ENCODE measurements at places on chromosomes 2 and 18.

DNA sequence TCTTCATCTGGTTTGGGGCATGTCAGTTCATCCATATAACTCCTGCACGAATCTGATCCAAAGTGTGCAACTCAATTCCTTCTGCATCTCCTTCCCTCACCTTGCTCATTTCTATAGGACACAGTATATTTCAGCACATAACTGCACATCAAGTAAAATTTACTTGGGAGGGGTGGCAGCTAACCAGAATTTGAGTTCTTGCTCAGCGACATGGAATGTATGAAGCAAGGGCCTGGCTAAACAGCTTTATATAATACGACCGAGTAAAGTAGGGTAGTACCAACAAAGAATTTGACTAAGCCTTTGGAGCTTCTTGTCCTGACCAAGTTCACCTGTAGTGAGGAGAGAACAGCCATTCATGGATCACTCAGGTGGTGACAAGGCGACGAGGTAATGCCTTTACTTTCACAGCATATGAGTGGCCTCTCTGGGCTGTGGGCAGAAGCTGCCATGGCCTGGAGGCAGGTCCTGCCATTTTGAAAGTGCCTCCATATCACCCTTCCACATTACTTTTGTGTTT lies 570.2 kb upstream of the TNP1 start:
- DNase-seq = no peak

DNA sequence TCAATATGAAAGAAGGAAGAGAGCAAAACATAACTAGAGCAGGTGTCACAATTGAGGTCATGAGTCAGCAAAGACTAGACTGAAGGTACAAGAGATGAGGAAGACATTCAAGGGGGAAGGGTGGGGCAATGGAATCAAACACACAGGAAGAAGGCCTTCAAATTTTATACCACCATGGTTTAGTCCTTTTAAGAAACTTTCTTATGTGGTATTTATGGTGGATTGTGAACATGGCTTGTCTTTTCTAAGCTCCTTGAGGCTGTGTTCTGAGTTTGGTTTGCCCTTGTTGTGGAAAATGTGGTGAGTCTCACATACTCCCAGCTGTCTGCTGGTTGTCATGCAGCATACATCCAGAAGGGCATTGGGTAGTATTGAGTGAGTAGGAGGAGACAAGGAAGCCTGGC lies 62.1 kb downstream of the NABP1 start:
- peak; percentile 4 for DNase-seq

DNA sequence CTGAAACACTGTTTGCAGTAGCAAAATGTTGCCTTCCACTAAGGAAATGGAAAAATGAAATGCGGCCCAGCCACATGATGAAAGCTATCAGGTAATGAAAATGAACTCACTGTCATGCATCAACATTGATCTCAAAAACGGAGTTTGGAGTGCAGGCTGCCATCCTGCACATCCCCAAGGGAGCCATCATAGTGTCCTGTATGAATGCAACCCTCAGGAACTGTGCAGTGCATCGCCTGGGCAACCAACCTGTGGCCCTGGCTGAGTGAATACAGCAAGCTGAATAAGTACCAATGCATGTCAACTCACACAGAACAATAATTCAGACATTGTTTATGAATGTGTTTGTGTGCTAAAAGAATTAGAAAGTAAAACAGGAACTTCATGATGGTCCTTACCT lies 23.1 kb upstream of the TXNDC2 start:
- DNase-seq = no peak

- no peak for DNase-seq
These were observed 17.2 kb downstream of the THOC1 start for GRCh38 chr18:250685-251084.

- no peak for DNase-seq
These were observed 407.6 kb upstream of the HS6ST1 start for GRCh38 chr2:128726236-128726635.

GRCh38 chr18:48605408-48605845 lies 66.6 kb downstream of the CTIF start:
- no peak for DNase-seq

DNA sequence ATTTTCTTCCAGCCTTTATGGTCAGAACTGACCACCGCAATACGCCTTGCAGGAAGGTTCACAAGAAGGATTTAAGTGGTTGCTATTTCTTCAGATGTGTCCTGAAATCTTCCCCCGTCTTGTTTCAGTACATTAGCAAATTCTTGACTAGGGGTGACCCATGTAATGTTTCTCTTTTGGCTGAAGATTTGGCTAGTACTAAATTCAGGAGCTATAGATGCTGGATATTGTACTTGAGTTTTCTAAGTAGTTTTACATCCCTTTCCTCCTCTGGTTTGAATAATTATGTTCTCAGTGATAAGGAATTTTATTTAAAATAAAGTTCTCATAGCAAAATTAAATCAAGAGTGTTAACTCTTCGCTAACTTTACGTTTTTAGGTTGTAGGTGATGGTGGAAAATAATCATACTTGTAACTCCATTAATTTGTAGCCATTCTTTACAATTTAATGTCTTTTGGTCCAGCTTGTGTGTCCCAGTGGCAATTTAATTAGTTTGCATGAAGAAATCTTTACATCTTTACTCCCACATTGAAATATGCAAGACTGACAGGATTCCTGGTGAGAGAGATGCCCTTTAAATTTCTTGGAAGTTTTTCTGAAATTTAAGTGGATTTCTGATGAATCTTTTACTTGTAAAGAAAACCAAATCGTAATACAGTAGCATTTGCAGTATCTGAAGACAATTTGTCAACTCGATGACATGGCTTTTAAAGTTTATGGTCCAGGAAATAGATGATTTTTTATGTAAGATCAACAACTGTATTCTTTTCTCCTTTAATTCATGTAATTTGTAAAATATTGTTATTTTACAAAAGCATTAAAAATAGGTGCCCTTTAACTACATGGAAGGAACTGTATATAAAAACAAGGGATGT lies 2.8 kb downstream of the PHLPP1 start:
- DNase-seq = no peak

DNA sequence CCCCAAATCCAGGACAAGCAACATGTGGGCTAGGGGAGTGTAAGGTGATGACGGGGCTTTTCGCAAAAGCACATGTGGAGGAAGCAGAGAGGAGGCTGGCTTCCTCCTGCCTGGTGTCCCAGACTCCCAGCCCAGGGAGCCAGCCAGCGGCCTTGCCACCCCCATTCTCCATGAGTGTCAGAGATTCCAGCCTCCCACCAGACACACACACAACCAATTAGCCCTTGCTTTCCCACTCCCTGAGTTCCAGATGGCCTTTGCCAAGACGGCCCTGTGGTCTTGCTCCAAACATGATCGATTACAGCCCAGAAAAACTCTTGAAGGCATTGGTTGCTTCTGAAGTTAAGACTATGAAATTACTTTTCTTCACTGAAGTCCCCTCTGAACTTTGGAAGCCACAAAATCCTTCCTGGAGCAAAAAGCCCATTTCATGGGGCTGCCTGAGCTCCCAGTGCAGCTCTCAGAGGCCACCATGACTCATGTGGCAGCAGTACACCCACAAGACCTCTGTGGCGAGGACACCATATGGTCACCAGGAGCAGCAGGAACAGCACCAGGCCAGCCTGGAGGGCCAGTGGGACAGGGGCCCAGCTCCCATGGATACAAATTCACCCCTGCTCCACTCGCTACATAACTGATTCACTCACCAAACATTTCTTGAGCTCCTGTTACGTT lies 69.1 kb upstream of the PID1 start:
- no peak for DNase-seq

GRCh38 chr2:85534881-85535280 lies 4.1 kb upstream of the MAT2A start:
- no peak for DNase-seq

DNA sequence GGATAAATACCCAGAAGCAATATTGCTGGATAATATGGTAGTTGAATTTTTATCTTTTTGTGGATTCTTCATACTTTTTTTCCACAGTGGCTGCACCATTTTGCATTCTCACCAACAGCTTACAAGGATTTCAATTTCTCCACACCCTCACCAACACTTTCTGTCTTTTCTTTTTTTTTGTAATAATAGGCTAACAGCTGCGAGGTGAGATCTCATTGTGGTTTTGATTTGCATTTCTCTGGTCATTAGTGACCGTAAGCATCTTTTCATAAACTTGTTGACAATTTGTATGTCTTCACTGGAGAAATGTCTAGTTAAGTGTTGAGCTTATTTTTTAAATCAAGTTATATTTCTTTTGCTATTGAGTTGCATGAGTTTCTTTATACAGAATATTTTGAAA lies 17.6 kb upstream of the SLC9A2 start:
- DNase-seq = no peak

- no peak for DNase-seq
These were observed 59.8 kb upstream of the IL1R1 start for GRCh38 chr2:102082571-102083392.

GRCh38 chr2:196251132-196251531 lies 79.8 kb upstream of the STK17B start:
- no peak for DNase-seq

GRCh38 chr2:74982577-74982976 lies 24.1 kb downstream of the POLE4 start:
- no peak for DNase-seq

DNA sequence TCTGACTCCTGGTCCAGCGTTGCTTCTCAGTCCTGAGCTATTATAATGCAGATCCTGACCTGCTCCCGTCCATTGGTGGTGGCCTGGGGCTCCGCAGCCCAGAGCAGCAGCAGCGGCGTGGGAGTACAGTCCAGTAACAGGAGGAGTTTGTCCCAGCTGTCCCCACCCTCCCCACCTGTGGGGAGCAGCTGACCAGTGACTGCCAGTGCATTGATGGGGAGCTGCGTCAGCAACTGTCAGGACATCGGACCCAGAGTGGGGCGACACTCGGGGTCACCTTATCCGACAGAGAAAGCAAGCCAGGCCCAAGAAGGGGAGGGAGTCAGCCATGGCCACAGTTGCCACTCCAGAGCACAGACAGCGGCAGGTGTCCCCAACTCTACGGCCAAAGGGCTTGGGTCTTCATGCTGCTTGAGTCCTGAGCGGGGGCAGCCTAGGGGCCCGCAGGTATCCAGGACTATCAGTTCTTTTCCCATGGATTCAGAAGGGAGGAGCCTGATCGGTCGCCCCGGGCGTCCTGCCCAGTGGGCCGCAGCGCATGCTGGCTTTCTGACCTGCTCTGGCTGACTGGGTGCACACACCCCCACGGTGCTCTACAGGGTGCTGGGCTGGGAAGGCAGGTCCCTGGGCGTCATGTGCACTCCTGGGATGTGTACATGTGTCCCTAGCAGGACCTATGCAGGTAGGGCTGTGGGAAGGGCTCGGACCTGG lies 29.7 kb downstream of the DNMT3A start:
- DNase-seq = no peak

- no peak for DNase-seq
These were observed 1.5 kb downstream of the MFSD6 start for GRCh38 chr2:190409616-190410015.

DNA sequence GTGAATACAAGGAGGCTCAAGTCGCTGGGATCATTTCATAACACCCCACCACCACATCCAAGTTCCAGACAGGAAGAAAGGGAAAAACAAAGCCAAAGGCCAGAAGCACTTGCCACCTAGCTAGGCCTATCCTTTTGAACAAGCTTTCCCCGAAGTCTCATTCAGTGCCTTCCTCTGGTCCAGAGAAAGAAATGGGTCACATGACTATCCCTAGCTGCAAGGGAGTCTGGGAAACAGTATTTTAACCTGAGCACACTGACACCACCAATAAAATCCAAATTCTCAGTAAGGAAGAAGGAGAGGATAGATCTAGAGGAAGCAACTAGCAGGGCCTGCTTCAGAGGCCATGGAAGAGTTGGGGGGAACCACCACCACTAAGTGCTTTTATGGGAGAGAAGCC lies 91.2 kb downstream of the POLR1A start:
- no peak for DNase-seq

- DNase-seq = peak; percentile 49
These were observed 102.3 kb downstream of the SPTBN1 start for GRCh38 chr2:54558188-54559005.

- no peak for DNase-seq
These were observed 12.1 kb downstream of the LRRTM1 start for GRCh38 chr2:80292474-80292873.

DNA sequence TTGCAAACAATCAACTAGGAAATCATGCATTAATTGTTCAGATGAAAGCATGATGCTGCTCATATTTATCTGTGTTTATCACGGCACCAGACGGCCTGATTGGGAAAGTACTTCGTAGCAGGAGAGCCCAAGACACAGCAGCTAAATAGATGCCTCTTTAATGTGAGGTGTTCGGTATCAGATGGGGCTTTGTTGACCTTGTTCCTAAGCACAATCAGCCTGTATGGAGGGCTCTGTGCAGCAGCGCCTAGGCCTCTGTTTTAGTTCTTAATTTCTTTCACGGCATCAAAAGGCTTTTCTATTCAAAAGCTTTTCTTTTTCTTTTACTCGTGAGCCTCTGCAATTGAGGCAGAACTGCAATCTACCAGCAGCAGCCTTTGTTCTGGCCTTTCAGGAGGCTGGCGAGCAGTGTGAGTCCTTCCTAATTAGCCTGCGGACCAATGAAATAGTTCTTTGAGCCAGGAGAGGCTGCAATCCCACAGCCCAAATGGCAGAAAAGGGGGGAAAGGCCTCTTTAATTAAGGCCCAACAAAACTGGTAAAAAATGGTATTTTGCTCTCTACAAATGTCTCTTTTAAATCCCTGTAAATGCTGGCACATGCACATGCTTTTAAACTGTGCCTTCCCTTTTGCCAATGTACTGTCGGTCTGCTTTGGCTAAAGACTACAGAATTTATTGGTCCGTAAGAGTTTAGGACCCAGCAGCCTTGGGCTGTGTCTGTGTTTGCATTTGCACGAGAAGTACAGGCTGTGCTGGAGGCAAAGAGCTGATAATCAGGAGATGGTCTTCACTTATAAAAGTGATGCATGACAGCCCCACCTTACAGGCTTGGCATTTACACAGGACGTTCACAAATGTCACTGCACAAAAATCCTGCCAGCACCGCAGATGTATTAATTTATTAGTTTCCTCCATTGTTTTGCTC lies 159.6 kb downstream of the RND3 start:
- no peak for DNase-seq

DNA sequence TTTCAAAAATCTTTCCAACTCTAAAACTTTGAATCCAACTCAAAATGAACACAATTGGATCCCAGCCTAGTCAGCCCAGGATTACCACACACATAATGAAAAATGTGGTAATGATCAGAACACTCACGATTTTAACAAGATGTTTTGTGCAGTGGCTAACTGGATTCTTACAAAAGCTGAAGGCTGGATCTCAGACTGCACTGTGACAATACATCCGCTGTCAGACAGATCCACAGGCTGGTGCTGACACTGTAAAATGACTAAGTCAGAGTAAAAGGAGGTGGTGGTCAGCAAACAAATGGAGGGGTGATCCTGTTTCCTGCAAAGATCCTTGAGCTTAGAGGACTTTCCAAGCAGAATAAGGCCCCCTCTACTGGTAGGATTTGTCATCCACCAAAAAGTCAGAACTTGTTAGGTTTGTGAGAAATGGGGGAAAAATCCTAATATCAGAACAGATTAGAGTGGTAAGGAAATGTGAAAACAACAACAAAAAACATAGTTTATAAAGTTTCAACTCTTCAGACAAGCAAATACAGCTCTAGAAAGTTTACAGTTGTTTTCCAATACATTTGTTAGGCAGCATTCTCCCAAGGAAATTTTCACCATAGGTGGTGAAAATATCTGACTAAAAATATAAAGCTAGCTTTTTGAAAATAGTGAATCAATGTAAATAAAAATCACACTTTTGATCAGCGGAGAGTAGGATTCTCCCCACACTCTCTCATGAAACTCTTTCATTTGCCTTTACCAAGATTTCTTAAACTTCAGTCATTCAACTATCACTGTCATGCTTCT lies 211.9 kb downstream of the AGPS start:
- DNase-seq = no peak
